ENCODE measurements at places on chromosomes 6 and 20.

- no peak for DNase-seq
Measured at GRCh38 chr20:48411245-48411644, 416.6 kb downstream of the PREX1 start.

- DNase-seq, result no peak
Measured at GRCh38 chr6:16857969-16858592, 96.8 kb upstream of the ATXN1 start.

GRCh38 chr6:158611541-158612370 is 32.8 kb downstream of the DYNLT1 start:
- no peak for DNase-seq

DNA sequence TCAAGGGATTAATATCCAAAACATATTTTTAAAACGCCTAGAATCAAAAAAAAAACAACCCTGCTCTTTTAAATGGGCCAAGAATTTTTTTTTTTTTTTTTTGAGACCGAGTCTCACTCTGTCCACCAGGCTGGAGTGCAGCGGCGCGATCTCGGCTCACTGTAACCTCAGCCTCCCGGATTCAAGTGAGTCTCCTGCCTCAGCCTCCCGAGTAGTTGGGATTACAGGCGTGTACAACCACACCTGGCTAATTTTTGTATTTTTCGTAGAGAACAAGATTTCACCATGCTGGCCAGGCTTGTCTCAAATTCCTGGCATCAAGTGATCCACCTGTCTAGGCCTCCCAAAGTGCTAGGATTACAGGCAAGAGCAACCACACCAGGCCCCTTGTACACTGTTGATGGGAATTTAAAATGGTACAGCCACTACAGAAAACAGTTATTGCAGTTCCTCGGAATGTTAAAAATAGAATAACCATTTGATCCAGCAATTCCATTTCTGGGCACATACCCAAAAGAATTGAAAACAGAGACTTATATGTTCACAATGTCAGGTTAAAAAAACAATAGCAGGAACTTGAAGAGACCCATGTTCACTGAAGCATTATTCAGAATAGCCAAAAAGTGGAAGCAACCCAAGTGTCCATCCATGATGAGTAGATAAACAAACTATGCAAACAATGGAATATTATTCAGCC is 3.1 kb upstream of the MYL9 start:
- no peak for DNase-seq

DNA sequence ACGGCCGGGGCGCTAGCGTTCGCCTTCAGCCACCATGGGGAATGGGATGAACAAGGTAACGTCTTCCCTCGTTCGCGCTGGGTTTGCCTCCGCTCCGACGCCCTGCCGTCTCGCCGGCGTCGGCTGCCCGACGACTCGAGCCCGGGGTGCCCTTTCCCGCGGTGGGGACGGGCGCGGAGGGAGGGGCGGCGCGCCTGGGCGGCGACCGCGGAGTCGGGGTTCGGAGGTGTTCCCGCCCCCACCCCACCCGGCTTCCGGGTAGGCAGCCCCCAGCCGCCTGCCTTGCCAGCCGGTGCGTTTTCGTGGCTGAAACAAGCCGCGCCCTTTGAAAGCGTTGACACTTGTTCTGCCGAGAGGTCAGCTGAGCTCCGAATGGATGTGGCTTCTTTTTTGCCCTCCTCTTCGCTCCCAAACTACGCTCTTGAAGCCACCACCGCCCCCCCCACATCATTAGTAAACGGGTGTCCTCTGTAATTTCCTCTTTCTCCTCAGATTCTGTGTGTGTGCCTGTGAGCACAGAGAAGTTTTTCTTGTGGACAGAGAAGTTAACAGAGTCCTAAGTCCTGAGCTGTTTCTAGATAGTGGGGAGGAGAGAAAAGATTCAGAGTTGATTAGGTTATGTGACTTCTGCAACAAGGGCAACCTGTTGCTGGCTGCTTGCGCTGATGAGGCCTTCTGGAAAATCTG is 362 bp downstream of the DUSP22 start:
- DNase-seq, result peak; percentile 54

DNA sequence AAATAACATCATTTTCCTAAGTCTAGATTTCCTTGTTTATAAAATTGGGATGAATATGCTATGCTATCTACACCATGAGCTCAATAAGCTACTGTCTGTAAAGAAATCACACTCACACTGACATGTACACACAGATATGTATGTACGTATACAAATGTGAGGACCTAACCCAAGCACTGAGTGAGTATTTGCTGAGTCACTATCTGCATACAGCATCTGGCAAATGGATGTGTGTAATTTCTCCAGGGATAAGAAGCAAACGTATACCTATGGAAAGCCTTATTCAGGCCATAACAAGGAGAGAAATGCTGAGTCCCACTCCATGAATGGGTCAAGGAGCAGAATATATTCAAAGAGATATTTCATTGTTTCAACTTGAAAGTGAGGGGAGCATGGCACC is 153.9 kb downstream of the LPA start:
- DNase-seq, result peak; percentile 82

Measured in ELR (cell line).